Osteocyte (in vitro differentiated cells): ENCODE measurements at places on chromosomes 2 and 18. TPM values are rescaled to one million over a fixed set of nuclear protein-coding genes. Genes with fewer than 3 reads are reported as not detected.

OTOF gene
- total RNA-seq = not detected in 2 replicates

GRCh38 chr2:43311276-43311675 lies 84.9 kb upstream of the ZFP36L2 start:
- H3K4me3 ChIP-seq = no peak overlapping the region
- DNase-seq = no peak
- peaks cover 38% of the 10 kb centered on the region for H3K4me1 ChIP-seq
- H3K27me3 ChIP-seq = no peaks in the 10 kb centered on the region
- H3K27ac ChIP-seq = peak overlapping the region; percentile 76
- H3K36me3 ChIP-seq = peaks cover 8% of the 10 kb centered on the region

- H3K27ac ChIP-seq = no peak overlapping the region
- H3K36me3 ChIP-seq = no peaks in the 10 kb centered on the region
- DNase-seq = no peak
- peaks cover 18% of the 10 kb centered on the region for H3K27me3 ChIP-seq
- H3K4me1 ChIP-seq = no peaks in the 10 kb centered on the region
These were observed 321.9 kb upstream of the GALNT5 start for GRCh38 chr2:156935616-156936015.

DNA sequence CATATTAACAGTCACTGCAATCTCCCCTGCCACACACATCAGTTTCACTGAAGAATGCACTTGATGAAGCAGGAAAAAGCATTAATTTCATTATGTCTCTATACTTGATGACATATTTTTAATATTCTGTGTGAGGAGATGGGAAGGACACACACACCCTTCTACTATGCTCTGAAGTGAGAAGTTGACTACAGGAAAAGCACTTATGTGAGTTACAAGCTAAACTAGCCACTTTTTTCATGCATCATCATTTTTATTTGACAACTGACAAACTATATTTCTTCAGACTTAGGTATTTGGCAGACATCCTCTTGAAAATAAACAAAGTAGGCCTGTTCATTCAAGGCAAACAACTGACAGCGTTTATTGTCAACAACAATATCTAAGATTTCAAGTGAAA lies 150.4 kb upstream of the ID2 start:
- DNase-seq = no peak
- H3K4me1 ChIP-seq = peaks cover 8% of the 10 kb centered on the region
- no peak overlapping the region for H3K4me3 ChIP-seq
- no peaks in the 10 kb centered on the region for H3K36me3 ChIP-seq
- H3K27ac ChIP-seq = no peak overlapping the region

GRCh38 chr2:232386740-232387450 lies 8.3 kb downstream of the ALPP start:
- peaks cover 57% of the 10 kb centered on the region for H3K4me1 ChIP-seq
- H3K27me3 ChIP-seq = no peaks in the 10 kb centered on the region
- no peak overlapping the region for H3K4me3 ChIP-seq
- DNase-seq = no peak

DNA sequence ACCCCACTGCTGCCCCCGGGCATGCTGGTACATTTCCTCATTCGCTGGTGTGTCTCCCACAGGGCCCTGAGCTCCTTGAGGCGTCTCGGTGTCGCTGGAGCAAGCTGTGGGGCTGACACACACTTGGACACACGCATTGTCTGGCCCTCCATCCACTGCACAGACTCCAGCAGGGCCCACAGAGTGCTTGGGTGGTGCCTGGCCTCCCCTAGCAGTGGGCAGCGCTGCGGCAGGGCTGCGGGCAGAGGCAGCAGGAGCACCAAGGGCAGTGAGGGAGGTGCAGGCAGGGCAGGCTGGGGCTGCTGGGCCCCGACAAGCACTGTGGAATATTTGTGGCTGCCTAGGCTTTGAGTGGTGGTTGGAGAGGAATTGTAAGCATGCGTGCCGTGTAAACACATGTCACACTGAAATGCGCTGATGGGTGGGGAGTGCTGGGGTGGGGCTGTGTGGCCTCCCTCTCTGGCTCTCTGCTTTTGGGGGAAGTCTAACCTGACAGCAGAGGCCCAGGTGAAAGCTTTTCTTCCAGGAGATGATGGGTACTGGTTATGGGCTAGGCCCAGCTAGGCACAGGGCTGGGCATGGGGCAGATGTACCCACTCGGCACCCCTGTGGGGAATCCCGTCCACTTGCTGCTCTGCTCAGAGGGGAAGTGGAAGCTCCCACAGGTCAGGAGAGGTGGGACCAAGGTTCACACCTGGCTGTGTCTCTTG lies 55.5 kb upstream of the HS6ST1 start:
- no peak for DNase-seq
- H3K36me3 ChIP-seq = no peaks in the 10 kb centered on the region
- H3K27ac ChIP-seq = no peak overlapping the region
- no peak overlapping the region for H3K4me3 ChIP-seq
- peaks cover 48% of the 10 kb centered on the region for H3K4me1 ChIP-seq

DNA sequence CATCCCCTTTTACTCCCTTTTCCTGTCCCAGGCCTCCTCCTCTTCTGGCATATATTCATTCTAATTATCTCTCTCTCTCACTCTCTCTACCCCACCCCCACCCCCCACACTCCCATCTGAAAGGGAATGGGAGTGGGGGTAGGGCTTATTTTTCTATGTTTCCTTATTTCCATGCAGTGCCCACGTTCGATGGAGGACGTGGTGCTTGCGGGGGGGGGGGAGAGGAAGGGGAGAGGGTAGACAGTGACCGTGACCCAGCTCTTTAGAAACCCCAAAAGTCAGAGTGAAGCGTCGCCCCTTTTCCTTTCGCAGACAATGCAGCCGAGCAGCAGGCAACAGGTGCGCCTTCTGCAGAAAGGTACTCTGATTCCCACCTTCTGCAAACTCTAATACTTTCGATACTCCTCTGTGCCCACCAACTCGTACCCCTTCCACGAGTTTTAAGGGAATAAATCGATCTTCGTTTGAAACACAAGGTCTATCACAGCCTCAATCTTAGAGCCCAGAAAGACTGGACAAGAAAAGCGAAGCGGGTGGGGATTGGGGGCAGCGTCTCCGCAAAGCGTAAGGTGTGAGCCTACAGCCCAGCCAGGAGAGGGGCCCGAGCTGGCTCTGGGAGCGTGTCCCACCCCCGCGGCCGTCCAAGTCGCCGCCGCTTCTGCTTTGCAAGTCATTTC lies 891 bp upstream of the NR4A2 start:
- DNase-seq = no peak
- peaks cover 26% of the 10 kb centered on the region for H3K4me1 ChIP-seq
- peak overlapping the region; percentile 98 for H3K27ac ChIP-seq
